Liver (tissue), 10 donors: ENCODE measurements at places on chromosomes 12 and 14. TPM values are rescaled to one million over a fixed set of nuclear protein-coding genes. Genes with fewer than 3 reads are reported as not detected.

RXYLT1 gene
- 11.4 TPM for total RNA-seq

SPX gene
- 1.2 TPM for total RNA-seq

EXOC5 gene
- 28.9 TPM for total RNA-seq

PARP11 gene
- 5.7 TPM for total RNA-seq

AICDA gene
- total RNA-seq = 0.28 TPM

PRKD1 gene
- total RNA-seq = 1.1 TPM

COX8C gene
- total RNA-seq = not detected

MGST1 gene
- total RNA-seq = 274 TPM

DNA sequence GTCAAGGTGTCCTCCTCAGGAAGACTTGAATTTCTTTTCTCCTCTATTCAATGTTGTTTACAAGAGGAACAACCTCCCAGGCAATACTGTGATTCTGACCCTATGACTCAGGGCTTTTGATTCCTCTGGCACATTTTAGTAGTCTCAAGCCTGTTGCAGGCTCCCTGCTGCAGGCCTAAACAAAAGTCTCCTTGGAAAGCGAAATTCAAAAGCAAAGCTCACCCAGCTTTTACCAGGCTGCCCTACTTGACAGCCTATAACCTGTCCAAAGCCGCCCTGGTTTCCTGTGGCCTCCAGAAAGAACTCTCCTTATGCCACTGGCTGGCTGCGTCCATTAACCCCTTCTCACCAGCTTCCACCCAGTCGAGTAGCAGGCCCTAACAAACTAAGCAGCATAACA is 11.6 kb downstream of the FGD6 start:
- DNase-seq = no peak

DNA sequence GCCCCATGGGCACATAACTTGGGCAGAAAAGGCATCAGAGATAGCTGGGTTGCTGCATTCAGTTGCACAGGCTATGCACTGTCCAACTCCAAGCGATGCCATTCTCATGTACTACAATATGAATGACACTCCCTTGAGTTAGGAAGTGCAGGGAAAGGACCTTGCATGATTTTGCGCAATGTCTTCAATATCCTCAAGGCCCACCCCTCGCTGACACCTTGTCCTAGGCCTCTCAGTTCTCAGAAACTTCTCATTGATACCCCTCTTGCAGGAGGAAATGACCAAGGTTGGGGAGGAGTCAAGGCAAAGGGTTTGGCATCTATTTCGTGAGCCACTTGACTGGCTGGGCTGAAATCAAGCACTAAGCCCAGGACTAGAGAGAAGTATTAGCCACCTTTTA is 70.4 kb downstream of the ARL6IP4 start:
- DNase-seq = no peak

GRCh38 chr12:78418919-78419318 is 445.7 kb upstream of the SYT1 start:
- no peak for DNase-seq

- no peak for DNase-seq
Measured at GRCh38 chr12:112049351-112049750, 36.1 kb downstream of the ERP29 start.

DNA sequence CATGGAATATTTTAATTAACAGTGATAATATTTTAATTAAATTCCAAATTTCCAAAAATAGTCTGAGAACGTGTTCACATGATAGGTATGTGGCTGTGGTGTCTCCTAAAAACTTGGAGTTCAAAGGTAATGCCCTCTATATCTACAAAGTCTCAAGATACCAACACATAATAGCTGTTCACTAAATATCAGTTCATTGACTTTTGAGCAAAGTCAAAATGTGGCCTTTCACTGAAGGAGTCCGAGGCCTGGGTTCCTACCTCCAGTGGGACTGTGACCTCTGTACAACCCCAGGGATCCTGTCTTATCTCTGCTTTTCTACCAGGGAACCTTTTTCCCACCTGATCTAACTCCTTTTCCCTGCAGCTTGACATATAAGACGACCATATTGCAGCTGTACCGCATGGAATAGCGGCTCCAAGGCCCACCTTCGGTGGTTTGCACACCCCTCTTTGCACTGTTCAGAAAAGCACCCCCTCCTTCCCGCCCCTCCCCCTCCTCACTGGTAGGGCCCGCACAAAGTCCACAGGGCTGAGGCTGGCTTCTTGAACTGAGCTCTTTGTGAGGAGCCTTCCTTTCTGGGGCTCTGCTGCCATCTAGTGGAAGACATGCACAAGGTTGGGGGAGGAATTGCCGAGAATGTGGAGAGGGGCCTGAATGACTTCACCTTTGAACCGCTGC is 3.1 kb downstream of the CCND2 start:
- peak; percentile 75 for DNase-seq

- peak; percentile 93 for DNase-seq
Measured at GRCh38 chr12:120265473-120266179, at the start of gene PXN. Gene PXN, minus strand, starts transcription at chr12:120265730. Its CDS starts 101 bp downstream, at chr12:120265629.

DNA sequence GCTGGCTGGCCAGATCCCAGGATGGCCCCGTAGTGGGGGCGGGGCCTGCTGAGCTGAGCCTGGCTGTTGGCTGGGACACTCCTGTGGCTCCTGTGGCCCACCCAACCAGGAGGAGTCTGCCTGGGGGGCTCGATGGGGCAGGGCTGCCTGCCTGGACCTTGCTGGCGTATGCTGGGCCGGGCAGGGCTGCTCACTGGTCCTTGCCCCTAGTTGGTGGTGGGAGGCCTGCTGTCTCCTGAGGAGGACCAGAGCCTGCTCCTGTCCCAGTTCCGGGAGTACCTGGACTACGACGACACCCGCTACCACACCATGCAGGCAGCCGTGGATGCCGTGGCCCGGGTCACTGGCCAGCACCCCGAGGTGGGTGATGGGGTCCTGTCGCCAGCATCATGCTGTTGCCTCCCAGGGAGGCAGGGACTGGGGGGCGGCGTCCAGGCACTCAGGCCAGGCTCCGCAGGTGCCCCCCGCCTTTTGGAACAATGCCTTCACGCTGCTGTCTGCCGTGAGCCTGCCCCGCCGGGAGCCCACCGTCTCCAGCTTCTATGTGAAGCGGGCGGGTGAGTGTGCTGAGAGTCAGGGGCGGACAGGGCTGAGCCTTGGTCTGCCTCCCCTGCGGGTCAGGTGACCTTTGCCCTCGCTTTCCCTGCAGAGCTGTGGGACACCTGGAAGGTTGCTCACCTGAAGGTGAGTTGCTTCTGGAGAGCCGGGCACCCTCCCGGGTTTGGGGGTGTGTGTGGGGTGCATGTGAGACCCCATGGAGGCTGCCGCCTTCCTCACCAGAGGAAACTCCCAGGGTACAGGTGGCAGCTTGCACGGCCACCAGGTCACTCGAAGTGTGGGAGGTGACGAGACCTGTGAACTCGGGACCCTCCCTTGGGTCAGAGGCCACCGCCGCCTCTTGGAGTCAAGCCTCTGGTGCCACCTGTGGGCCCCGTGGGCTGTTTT is 3.4 kb downstream of the NOC4L start:
- DNase-seq = no peak

DNA sequence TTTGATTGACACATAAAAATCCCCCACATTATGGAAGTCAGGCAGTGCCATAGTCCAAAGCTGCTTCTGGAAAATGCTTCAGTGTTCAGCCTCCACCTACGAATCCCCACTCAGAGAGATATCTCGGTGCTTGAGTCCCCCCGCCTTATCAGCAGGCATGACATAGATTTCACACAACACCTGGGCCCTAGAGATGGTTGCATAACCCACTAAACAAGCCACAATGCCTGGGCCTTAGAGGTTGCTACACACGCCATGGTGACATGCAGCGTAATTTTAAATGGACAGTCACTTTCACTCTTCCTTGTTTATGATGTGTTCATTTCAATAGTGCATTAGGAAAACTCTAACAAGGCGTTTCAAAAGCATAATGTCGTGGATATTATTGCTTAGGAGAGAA is 38.0 kb downstream of the CCDC60 start:
- no peak for DNase-seq

- DNase-seq = no peak
Measured at GRCh38 chr12:2834581-2835491, at the start of gene NRIP2. Gene NRIP2, minus strand, starts transcription at chr12:2835035. Its CDS starts 52 bp downstream, at chr12:2834983.

DNA sequence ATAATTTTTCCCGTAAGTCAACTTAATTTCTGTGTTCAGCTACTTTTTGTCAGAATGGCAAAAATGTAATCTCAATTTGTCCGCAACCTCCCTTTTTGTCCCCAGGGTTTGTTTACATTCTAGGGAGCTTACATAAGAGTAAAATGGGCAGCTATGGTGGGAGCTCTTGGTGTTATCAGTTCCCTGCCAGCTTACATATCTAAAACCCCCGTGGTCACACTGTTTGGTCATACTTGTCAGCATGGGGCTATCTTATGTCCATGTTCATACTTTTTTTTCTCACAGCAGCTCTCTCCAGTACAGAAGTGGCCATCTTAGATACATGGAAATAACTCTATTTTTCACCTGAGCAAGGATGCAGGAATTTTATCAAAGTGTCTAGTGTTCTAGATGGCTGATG is 16.7 kb downstream of the SLCO1C1 start:
- DNase-seq = no peak

DNA sequence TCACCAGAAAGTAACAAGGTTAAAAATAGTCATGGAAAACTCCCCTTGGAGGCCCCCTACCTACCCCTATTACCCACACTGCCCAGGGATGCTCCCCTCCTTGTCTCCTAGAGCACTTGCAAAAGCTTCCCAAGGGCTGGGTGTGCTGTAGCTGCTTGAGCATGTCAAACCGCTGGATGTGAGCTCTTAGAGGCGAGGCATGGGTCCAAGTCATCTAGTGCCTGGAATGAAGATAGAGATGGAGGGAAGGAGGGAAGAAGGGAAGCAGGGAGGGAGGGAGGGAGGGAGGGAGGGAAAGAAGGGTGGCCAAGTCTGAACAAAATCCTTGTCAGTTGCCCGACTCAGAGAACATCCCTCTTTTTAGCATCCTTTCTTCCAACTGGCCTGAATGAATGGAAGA is 43.1 kb downstream of the LTBP2 start:
- DNase-seq = no peak

GRCh38 chr12:49489720-49490119 is 49.1 kb upstream of the KCNH3 start:
- no peak for DNase-seq

GRCh38 chr14:38243696-38244240 is 12.1 kb downstream of the CLEC14A start:
- no peak for DNase-seq

- DNase-seq = no peak
Measured at GRCh38 chr12:102812344-102812743, 104.7 kb downstream of the PAH start.

DNA sequence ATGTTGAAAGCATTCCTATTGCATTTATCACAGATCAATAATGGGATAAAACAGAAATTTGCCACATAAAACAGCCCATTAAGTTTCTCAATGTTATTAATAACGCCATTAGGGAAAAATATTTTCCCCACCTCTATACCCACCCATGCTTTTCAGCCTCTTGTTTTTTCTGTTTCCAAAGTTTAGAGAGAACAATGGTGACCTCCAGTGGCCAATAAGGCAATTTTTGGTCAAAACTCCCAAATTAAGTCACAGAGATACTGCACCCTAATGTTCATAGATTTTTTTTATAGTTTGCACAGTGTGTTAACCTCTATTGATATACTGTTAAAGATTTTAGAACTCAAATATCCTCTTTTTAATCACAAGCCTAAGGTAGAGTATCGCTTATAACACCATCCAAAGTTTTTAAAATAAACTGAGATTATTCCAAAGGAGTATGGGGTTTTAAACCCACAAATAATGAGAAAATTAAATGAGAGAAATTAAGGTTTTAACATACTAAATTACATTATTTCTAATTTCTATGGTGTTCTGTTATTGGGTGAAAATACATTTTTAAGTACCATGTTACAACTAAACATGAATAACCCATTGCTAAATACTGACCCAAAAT is 184.7 kb upstream of the DCN start:
- DNase-seq = no peak

DNA sequence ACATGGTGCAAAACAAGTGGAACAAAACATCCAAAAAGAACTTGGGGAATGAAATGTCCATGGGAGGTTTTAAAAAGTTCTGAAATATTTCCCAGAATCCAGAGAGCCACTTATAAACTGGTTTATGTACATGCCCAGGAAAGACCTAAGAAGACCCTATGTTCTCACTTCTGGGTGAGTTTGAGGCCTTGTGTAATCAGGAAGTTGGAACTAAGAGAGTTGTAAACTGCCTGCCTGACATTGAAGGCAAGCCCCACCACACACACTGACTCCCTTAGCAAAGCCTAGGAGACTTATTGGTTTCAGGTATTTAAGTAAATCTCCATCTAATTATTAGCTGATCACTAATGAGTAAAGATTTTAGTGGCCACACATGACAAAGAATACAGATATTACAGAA is 142.5 kb downstream of the LRIG3 start:
- DNase-seq = no peak

DNA sequence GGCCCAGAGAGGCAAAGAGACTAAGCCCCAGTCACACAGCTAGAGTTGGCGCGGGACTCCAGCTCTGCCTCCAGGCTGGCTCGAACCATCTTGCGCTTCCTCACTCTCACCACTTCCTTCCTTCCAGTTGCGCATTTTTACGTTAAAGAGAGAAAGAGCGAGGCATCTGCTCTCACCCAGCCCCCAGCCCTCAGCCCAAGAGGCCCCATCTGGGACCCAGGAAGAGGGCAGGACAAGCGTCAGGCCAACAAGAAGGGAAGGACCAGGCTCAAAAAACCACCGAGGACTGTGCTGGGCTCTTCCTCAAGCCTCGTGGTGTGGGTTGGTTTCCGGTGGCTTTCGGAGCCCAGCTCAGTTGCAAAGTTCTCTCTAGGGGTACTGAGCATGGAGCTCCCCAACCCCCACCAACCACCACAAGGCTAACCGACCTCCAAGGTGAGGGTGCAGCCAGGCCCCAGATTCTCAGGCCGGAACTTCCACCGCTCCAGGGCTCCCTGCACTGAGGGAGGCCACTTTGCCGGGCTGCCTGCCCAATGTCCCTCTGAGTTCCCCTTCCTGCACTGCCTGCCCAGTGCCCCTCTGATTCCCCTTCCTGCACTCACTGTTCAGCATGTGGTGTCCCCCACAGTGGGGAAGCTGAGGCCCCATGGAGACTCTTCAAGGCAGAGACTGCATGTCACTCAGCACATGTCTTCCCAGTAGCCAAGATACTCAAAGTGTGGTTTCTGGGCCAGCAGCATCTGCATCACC is 35.9 kb downstream of the TESC start:
- no peak for DNase-seq

DNA sequence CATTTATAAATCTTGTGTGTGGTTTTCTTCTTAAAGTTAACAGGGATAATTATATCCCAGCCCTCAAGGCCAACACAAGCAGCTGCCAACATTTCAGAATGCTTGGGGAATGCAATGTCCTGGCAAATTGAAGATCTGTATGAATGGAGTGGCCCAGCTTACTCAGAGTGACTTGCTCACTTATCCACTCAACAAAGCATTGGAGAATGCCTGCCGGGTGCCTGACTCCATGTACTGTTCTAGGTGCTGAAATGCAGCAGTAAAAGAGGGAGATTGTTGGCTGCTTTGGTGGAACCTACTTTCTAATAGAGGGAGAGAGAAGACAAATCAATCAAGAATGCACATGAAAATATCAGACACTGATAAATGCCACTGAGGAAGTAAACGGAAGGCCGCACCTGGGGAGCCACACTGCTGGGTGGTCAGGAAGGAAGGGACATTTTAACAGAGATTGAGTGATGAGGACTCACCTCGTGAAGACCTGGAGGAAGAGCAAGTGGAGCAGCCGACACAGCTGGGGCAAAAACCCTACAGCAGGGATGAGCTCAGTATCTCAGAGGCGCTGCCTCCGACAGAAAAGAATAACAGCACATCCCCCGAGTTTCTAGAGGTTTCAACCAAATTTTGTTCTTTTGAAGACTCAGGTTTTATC is 61.2 kb upstream of the VASH1 start:
- no peak for DNase-seq
